ENCODE measurements at places on chromosomes 7 and 10. TPM values are rescaled to one million over a fixed set of nuclear protein-coding genes. Genes with fewer than 3 reads are reported as not detected.

DNA sequence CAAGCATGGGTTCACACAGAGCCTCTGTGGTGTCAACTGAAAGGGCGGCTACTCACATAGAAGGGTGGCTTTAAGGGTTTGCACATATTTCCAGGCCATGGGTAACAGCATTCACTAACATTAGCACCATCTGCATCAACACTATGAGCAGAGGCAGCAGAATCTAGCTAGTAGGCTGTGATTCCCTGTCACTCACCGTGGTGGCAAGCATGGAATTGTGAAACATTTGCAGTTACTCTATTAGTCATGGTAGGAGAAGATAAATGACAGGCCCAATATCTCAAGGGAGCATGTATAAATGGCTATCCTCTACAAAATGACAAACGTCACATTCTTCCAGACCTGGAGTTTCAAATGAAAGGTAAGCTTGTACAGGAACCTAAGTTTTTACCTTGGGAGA is 32.2 kb upstream of the CUBN start:
- peaks cover 12% of the 10 kb centered on the region for H3K36me3 ChIP-seq
- H3K27ac ChIP-seq = no peak overlapping the region
- no peaks in the 10 kb centered on the region for H3K27me3 ChIP-seq
- H3K4me1 ChIP-seq = no peaks in the 10 kb centered on the region
- no peak for DNase-seq

DNA sequence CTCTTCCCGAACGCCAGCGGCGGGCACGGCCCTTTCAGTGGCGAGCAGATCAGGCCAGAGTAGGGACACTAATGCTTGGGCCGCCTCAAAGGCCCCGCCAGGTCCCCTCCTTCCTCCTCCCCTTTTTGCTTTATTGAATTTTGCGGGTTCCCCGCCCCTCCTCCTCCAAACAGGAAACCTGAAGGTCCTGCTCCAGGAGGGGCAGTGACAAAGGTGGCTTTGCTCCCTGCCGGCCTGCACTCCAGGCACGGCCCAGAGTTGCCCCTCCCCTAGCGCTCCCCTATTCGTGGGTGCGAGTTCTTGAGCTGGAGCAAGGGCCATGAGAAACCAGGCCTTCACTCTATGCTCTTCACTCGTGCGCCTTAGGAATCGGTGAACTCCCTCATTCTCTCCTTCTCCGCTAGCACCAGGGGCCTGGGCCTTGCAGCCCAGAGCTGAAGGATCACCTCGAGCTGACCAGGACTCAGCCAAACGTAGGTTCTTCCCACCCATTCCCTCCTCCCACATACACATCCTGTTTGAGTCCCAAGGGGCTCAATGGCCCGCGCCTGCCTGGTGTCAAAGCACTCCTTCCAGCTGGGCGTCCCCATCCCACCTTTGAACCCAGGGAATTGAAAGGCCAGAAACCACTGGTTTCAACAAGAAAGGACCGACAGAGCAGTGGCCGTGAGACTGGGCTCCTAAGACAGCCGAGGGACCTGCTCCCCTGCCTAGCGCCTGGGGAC is 619 bp upstream of the HOXA6 start:
- peaks cover 17% of the 10 kb centered on the region for H3K4me1 ChIP-seq
- no peaks in the 10 kb centered on the region for H3K36me3 ChIP-seq
- DNase-seq = no peak
- no peak overlapping the region for H3K27ac ChIP-seq
- peak overlapping the region; percentile 55 for H3K4me3 ChIP-seq

GRCh38 chr10:109862041-109862440 is 61.3 kb downstream of the XPNPEP1 start:
- no peak for DNase-seq
- no peak overlapping the region for H3K4me3 ChIP-seq
- H3K4me1 ChIP-seq = peaks cover 1% of the 10 kb centered on the region
- H3K27ac ChIP-seq = no peak overlapping the region
- peaks cover 51% of the 10 kb centered on the region for H3K36me3 ChIP-seq

DNA sequence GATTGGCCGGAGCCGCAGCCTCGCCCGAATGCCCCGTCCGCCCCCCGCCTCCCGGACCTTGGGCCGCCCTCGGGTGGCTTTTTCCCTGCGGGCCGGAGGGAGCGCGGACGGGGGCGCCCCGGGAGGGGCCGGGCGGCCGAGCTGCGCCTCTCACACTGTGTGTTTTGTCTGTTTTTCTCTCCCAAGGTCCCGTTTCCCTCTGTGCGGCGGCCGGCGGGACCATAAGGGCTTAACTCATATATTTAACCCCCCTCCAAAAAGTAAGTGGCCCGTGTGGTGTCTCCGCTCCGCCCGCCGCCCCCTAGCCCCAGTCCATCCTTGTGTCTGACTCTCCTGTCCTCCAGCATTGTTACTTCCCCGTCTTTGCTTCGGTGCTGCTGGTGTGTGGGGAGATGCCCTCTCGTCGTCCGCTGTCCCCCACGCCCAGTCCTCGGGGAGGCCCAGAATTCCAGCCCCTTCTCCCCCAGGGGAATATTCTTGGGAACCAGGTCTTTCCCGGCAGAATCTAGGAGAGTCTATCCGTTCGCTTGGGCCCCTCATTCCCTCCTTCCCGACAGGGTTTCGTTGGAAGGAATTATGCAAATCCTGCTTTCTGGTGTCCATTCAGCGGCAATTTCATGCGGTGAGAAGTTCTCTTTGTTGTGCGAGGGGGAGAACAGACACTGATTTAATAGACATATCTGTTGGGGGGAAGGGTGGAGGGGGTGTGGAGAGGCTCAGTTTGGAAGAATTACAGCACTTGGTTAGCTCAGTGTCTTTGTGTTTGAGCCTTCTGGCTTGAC is 1.3 kb downstream of the LCOR start:
- no peaks in the 10 kb centered on the region for H3K27me3 ChIP-seq
- H3K36me3 ChIP-seq = peaks cover 16% of the 10 kb centered on the region
- H3K4me1 ChIP-seq = peaks cover 41% of the 10 kb centered on the region
- peak overlapping the region; percentile 96 for H3K4me3 ChIP-seq
- DNase-seq = no peak

DNA sequence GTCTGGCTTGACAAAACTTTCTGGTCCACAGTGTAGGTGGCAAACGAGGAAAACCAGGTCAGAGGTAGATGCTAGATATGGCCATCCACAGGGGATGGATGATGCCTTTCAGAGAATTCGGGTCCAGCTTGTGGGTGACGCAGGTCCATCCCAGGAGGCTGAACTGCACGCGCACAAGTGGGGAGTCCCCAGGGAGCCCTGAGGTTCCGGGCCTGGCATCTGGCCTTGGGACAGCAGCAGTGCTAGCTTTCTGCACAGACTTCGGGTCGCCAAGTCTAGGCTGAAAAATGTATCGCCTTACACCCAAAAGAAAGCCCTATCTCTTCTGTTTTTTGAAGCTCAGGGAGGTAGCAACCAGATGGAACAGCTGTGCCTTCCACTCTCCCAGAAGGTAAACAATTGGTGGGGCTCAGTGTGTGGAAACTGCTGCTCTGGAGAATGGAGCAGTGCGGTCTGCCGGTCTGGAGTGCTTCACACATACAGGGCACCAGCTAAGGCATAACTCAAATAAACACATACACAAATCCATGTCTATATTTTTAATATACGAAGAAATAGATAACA is 119.3 kb upstream of the ACBD5 start:
- DNase-seq = no peak
- no peaks in the 10 kb centered on the region for H3K27me3 ChIP-seq
- H3K27ac ChIP-seq = no peak overlapping the region
- no peaks in the 10 kb centered on the region for H3K36me3 ChIP-seq
- H3K4me3 ChIP-seq = no peak overlapping the region

GRCh38 chr7:132073920-132074589 is 502.2 kb downstream of the PLXNA4 start:
- H3K27me3 ChIP-seq = peaks cover 9% of the 10 kb centered on the region
- H3K36me3 ChIP-seq = no peaks in the 10 kb centered on the region
- DNase-seq = no peak
- no peak overlapping the region for H3K27ac ChIP-seq
- H3K4me3 ChIP-seq = no peak overlapping the region
- no peaks in the 10 kb centered on the region for H3K4me1 ChIP-seq

GRCh38 chr7:4742852-4743251 is 32.6 kb upstream of the AP5Z1 start:
- H3K4me3 ChIP-seq = no peak overlapping the region
- peaks cover 19% of the 10 kb centered on the region for H3K36me3 ChIP-seq
- peaks cover 35% of the 10 kb centered on the region for H3K4me1 ChIP-seq
- no peak for DNase-seq
- no peaks in the 10 kb centered on the region for H3K27me3 ChIP-seq

DNA sequence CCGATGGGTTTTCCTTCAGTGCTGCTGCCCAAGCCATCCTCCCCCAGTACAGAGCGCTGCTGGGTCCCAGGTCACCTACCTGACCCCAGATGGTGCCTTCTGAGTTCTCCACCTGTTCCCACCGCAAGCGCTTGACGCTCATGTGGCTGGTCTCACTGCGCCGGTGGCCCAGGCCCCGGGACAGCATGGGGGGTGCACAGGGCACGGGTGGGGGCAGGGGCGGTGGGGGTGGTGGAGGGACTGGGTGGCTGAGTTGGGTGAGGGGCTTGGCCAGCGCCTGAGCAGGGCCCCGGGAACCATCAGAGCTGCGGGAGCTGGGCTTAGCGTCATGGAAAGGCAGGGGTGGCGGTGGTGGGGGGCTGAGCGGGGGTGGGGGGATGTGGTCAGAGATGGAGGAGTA is 43.4 kb downstream of the GRID2IP start:
- no peak for DNase-seq
- H3K4me1 ChIP-seq = no peaks in the 10 kb centered on the region
- no peaks in the 10 kb centered on the region for H3K36me3 ChIP-seq
- no peak overlapping the region for H3K27ac ChIP-seq
- no peaks in the 10 kb centered on the region for H3K27me3 ChIP-seq
- H3K4me3 ChIP-seq = no peak overlapping the region

GRCh38 chr7:100881136-100881535 is 6.2 kb downstream of the SRRT start:
- H3K27me3 ChIP-seq = no peaks in the 10 kb centered on the region
- H3K4me1 ChIP-seq = peaks cover 43% of the 10 kb centered on the region
- H3K4me3 ChIP-seq = no peak overlapping the region
- DNase-seq = no peak

DNA sequence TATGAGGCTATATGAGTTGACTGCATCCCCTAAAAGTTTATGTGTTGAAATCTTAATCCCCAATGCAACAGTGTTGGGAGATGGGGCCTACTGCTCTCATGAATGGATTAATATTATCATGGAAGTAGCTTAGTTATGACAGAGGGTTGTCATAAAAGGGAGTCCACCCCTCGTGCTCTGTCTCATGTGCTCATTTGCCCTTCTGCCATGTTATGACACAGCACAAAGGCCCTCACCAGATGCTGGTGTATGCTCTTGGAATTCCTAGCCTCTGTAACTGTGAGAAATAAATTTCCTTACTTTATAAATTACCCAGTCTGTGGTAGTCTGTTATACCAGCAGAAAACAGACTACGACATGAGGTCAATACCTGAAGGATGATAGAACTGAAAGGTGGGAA is 17.6 kb upstream of the PANK1 start:
- peaks cover 17% of the 10 kb centered on the region for H3K27me3 ChIP-seq
- H3K36me3 ChIP-seq = no peaks in the 10 kb centered on the region
- no peaks in the 10 kb centered on the region for H3K4me1 ChIP-seq
- H3K4me3 ChIP-seq = no peak overlapping the region

GRCh38 chr10:17742918-17743317 is 9.1 kb upstream of the TMEM236 start:
- H3K27ac ChIP-seq = no peak overlapping the region
- no peaks in the 10 kb centered on the region for H3K27me3 ChIP-seq
- peak; percentile 70 for DNase-seq
- H3K4me3 ChIP-seq = no peak overlapping the region

The AMPH gene
- total RNA-seq = not detected

DNA sequence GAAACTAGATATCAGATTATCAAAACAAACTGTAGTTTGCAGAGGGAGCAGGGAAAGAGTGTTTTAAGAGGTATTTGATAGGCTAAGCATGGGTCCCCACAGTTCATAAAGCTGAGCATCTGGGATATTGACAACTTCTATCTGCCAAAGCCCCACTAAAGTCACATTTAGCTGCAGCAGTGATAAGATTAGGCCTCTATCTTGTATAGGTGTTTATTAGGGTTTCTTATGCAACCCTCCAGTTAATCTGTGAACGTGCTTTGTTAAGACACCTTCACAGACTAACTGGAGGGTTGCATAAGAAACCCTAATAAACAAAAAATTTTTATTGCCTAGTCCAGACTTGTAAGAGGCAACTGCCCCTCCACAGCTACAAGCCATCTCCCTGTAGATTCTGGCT is 78.0 kb downstream of the CYP51A1 start:
- no peaks in the 10 kb centered on the region for H3K27me3 ChIP-seq
- no peak for DNase-seq
- H3K4me1 ChIP-seq = peaks cover 10% of the 10 kb centered on the region
- H3K27ac ChIP-seq = no peak overlapping the region
- H3K36me3 ChIP-seq = peaks cover 3% of the 10 kb centered on the region
- H3K4me3 ChIP-seq = no peak overlapping the region

- no peak overlapping the region for H3K27ac ChIP-seq
- H3K36me3 ChIP-seq = no peaks in the 10 kb centered on the region
- no peak overlapping the region for H3K4me3 ChIP-seq
Observed at GRCh38 chr7:29352041-29352440, 157.5 kb downstream of the CHN2 start.

GRCh38 chr10:21692916-21693315 is 158.9 kb downstream of the MLLT10 start:
- peaks cover 10% of the 10 kb centered on the region for H3K4me1 ChIP-seq
- DNase-seq = no peak
- no peak overlapping the region for H3K4me3 ChIP-seq
- H3K27me3 ChIP-seq = no peaks in the 10 kb centered on the region
- H3K36me3 ChIP-seq = peaks cover 26% of the 10 kb centered on the region

GRCh38 chr7:1269336-1269890 is 36.7 kb downstream of the UNCX start:
- no peak overlapping the region for H3K27ac ChIP-seq
- H3K36me3 ChIP-seq = no peaks in the 10 kb centered on the region
- H3K4me1 ChIP-seq = no peaks in the 10 kb centered on the region
- peaks cover 9% of the 10 kb centered on the region for H3K27me3 ChIP-seq

- no peak overlapping the region for H3K27ac ChIP-seq
- DNase-seq = no peak
- H3K4me3 ChIP-seq = no peak overlapping the region
- peaks cover 37% of the 10 kb centered on the region for H3K27me3 ChIP-seq
- H3K36me3 ChIP-seq = no peaks in the 10 kb centered on the region
Observed at GRCh38 chr10:69508738-69509340, 57.6 kb downstream of the TSPAN15 start.

GRCh38 chr7:75740846-75741497 is 2.2 kb upstream of the HIP1 start:
- H3K36me3 ChIP-seq = no peaks in the 10 kb centered on the region
- H3K27me3 ChIP-seq = peaks cover 32% of the 10 kb centered on the region
- H3K4me3 ChIP-seq = no peak overlapping the region
- no peak overlapping the region for H3K27ac ChIP-seq
- peaks cover 12% of the 10 kb centered on the region for H3K4me1 ChIP-seq

The SMKR1 gene
- total RNA-seq = 1.3 TPM

DNA sequence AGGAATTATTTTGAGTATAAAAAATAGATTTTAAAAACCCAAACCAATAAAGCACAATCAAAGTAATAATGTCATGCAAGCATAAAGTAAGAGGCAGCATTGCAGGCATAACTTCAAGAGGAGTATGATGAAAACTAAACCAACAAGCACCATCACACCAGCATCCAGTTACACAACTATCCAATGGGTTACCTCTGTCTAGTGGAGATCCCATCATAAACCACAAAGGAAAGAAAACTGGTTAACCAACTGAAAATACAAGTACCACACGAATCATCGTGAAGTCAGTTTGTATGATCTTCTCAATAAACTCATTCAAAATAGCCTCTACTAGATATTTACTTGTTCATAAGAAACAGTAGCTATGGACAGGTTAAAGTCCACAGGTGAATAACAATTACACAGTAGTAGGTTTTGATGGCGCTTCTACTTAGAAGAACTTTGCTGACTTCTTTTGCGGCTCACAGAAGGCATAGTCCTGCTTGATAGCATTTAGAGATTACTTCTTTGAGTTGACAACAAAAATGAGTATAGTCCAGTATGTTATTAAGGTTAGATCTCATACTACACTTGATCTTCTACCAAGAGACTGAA is 116.6 kb downstream of the MICU1 start:
- H3K4me3 ChIP-seq = no peak overlapping the region
- peaks cover 9% of the 10 kb centered on the region for H3K4me1 ChIP-seq

All from activated naive CD8-positive, alpha-beta T cell treated with anti-CD3 and anti-CD28 coated beads, Interleukin-2, amount 10 ng/mL, durations not matched to agents 7 days and 5 days (primary cell).